ENCODE measurements at places on chromosomes 7 and 10. TPM values are rescaled to one million over a fixed set of nuclear protein-coding genes. Genes with fewer than 3 reads are reported as not detected.

BZW2 gene
- total RNA-seq: 119 TPM

DNA sequence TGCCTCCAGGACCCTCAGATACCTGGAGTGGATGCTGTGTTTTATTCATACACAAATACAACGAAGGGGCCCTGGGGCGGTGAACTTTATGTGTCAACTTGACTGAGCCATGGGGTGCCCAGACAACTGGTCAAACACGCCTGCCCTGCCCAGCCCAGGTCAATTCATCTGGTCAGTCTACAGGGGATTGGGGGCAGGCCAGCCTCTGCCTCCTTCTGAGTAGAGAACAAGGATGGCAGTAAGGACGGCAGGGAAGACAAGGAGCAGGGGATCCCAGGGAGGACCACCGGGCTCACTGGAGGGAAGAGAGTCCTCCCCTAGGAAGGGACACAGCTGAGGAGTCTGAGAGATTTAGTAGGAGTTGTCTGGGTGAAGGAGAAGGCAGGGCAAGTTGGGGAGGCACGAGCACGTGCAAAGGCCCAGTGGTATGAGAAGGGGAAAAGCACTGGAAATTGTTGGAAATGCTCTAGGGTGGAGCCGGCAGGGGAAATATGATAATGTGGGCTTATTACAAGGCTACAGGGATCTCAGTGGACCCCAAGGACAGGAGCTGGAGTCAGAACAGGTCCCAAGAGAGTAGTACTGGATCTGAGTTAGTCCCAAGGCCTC is 63.4 kb downstream of the MYL10 start:
- H3K27ac ChIP-seq: no peak overlapping the region
- no peak overlapping the region for H3K4me3 ChIP-seq
- peaks cover 16% of the 10 kb centered on the region for H3K4me1 ChIP-seq
- DNase-seq: no peak
- no peaks in the 10 kb centered on the region for H3K36me3 ChIP-seq
- H3K27me3 ChIP-seq: no peaks in the 10 kb centered on the region

DNA sequence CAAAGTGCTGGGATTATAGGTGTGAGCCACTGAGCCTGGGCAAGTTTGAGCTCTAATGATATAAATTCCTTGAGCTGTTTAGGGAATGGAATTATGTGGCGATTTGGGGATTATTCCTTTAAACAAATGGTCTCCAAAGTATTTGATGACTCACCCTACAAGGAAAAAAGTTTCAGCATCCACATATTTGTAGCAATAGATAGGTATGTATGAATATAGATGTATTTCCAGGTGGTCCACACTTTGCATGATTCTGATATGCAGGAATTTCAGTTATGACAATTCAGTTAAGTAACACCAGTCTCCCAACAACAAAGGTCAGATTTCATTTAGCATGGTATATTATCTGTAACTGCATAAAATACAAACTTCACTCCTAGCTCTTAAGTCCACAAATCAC is 92.2 kb downstream of the ZNF248 start:
- DNase-seq: no peak
- H3K27ac ChIP-seq: no peak overlapping the region
- H3K4me1 ChIP-seq: no peaks in the 10 kb centered on the region
- no peaks in the 10 kb centered on the region for H3K27me3 ChIP-seq

- no peaks in the 10 kb centered on the region for H3K36me3 ChIP-seq
- no peak overlapping the region for H3K27ac ChIP-seq
- DNase-seq: no peak
- no peaks in the 10 kb centered on the region for H3K4me1 ChIP-seq
- H3K4me3 ChIP-seq: no peak overlapping the region
- peaks cover 12% of the 10 kb centered on the region for H3K27me3 ChIP-seq
Observed at GRCh38 chr7:155984028-155984580, 171.8 kb upstream of the SHH start.

All from HCT116 (cell line).